ENCODE measurements at places on chromosomes 7 and 10.
A peak's percentile ranks its signal among the peaks of the same experiment; 100 is the strongest.

DNA sequence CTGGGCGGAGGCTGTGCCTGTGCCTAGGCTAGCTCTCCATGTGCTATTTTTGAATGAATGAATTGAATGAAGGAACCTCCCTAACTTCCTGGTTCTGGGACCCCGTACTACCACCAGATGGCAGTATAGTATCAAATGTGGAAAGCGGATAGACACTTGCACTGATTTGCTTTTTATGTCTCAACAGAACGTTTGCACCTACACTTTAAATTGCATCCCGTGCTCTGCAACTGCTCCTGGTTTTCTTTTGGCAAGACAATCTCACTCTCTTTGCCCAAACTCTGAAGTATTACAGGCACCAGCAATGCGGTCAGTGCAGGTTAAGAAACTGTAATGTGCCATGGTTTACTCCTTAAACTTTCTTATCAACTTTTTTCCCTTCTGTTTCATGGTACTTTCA is 6.5 kb downstream of the FZD8 start:
- DNase-seq = peak; percentile 68

GRCh38 chr7:91566402-91566732 is 302.1 kb downstream of the FZD1 start:
- no peak for DNase-seq

DNA sequence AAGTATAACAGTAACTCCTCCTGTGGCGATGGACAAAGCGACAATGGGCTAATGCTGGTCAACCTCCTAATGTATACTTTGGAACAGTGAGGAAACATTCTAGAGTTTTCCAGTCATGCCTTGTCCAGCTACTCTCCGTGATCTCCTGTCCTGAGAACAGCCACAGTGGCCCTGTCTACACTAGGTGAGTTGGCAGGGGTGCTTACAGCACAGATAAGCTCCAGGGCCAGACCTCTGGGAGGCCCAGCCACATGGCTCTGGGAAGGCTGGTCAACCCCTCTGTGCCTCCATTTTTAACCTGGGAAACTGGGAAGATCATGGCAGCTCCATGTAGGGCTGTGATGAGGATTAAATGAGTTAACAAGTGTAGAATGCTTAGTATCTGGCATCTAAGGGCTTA is 57.0 kb downstream of the CLEC2L start:
- peak; percentile 15 for DNase-seq

- DNase-seq = no peak
Observed at GRCh38 chr7:88452646-88453045, 146.0 kb upstream of the STEAP4 start.

DNA sequence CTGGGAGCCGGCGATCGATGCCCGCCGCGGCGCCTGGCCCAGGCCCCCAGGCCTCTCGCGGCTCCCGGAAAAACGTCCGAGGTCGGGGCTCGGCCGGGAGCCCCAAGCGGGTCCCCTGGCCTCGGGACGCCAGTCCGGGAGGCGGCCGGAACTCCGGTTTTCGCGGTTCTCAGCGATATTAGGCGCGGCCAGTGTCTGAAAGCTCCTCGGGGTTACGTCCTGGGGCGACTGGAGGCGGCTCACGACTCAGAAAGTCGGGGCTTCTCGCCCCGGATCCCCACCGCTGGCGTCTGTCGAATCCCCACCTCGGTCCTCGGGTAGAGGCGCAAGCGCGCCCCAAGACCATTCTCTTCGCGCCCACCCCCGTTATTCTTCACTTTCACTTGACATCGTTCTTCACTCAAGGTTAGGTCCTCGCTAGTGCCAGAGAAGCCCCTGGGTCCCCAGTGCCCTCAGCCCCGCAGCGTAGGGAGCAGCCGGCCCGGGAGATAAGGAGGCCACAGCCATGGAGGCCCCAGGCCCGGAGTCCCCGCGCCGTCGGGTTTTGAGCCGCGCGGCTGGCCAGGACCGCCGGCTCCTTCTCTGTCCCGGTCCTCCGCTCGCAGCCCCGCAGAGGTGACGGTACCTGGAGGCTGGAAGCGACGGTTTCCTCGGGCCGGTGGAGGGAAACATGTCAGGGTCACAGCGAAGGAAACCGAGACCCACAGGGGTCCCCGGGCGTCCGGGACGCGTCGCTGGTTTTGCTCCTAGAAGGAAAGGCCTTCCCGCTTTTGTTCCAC is 35.2 kb upstream of the EBLN1 start:
- DNase-seq = peak; percentile 76

- DNase-seq = no peak
Observed at GRCh38 chr10:109205929-109206585, 717.3 kb downstream of the XPNPEP1 start.

DNA sequence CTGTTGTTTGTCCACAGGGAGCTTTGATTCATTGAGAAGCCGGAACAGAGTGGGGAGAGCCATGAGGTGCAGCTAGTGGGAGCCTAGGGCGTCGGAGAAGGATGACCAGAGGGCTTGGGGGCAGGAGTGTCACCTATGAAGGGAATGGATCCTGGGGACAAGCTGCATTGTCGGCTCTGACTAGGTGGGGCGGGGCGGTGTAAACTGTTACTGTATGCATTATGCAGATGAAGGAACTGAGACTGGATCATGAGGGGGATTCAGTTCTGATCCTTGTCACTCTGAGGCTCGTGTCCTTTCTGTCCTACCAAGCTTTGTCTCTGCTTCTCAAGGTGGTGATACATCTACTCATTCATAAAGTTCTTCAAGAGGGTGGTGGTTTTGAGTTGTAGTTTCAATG is 39.9 kb upstream of the MMD2 start:
- DNase-seq = no peak

GRCh38 chr10:51318399-51319172 is 244.3 kb downstream of the PRKG1 start:
- DNase-seq = no peak

- DNase-seq = peak; percentile 80
Observed at GRCh38 chr10:97210543-97210960, 24.8 kb upstream of the SLIT1 start.

DNA sequence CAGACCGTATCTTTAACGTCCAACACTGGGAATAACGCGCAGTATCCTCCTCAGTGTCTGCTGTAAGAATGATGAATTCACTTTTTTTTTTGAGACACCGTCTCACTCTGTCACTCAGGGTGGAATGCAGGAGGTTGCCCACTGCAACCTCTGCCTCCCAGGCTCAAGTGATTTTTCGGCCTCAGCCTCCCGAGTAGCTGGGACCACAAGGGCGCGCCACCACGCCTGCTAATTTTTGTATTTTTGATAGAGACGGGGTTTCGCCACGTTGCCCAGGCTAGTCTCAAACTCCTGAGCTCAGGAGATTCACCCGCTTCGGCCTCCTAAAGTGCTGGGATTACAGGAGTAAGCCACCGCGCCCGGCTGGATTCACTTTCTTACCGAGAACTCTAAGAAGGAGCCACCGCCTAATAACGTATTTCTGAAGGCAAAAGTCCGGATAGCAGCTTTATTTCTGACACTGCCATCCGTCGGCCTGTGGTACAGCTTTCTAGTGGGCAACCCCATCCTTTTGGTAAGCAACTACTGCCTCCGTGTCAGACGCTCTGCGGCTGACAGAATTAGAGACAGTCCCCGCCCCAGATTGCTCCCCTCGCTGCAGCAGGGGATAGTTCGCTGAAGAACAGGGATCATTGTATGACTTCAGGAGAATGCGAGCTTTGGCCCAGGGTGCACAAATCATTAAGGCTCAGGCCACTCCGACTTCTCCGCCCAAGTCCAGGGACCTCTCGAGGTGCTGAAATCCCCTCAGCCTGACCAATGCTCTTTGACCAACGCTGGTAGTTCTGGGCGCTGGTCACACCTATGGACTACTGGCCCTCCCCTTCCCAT is 662 bp downstream of the POLR3A start:
- no peak for DNase-seq

DNA sequence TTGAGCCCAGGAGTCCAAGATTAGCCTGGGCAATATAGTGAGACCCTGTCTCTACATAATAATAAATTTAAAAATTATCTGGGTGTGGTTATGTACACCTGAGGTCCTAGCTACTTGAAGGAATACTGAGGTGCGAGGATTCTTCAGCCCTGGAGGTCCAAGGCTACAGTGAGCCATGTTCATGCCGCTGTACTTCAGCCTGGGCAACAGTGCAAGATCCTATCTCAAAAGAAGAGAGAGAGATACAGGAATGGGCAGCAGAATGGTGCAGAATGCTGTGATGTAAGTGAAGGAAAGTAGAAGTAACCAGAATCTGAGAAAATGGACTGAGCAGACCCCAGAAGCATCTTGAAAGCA is 62.7 kb upstream of the EXOC4 start:
- no peak for DNase-seq

GRCh38 chr10:7188456-7189050 is 222.3 kb downstream of the SFMBT2 start:
- no peak for DNase-seq

- DNase-seq = no peak
Observed at GRCh38 chr10:47339759-47340607, 8.2 kb upstream of the RBP3 start.

DNA sequence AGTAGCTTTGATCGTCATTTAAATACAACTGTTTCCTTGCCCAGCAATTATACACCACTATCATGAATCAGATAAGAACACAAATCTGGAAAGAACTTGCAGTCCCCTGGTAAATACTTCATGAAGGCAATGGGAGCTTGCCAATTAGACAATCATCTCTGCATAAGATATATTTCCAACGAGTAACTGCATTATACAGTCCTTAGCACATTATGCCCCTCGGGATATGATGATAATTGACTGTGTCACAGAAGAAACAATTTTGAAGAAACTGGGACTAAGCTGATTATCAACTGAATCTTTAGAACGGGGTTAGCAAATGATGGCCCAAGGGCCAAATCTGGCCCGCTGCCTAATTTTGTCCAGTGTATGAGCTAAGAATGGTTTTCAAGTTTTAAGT is 155.7 kb downstream of the TRIL start:
- DNase-seq = no peak

DNA sequence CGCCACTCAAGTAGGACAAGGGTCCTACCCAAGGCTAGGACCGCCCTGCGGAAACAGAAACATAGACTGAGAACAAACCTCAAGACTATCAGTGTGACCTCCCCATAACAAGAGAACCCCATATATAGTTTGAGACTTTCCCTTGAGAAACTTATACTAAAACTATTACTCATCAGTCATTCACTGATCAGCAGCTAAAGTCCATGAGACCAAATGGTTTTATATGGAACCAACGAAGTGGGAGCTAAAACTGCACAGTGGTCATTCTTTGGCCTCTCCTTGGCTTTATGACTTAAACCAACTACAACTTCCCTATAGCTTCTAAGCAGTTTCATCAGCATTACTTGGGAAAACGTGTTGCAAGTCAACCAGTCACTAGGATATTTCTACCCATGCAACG is 13.7 kb upstream of the ZSCAN21 start:
- no peak for DNase-seq

GRCh38 chr7:117179701-117180100 is 143.2 kb downstream of the WNT2 start:
- DNase-seq = no peak

DNA sequence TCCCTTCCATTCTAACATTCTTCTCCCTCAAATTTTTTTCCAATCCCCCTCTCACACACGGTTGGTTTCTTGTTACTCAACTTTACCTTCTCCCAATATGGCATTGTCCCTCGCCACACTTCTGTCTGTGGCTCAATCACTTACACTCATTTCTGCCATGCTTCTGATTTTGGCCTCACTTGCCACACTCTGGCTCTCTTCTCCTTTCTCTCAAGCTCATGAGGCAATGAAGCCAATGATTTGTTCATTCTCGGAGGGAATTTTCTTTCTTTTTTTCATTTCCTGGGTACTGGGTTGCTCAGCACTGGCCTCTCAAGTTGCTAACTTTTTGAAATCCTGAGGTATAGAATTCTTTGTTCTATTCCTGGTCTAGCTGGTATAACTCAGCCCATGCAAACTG is 4.0 kb upstream of the MYOZ1 start:
- DNase-seq = no peak

- DNase-seq = no peak
Observed at GRCh38 chr7:127768241-127768640, 116.2 kb downstream of the SND1 start.

DNA sequence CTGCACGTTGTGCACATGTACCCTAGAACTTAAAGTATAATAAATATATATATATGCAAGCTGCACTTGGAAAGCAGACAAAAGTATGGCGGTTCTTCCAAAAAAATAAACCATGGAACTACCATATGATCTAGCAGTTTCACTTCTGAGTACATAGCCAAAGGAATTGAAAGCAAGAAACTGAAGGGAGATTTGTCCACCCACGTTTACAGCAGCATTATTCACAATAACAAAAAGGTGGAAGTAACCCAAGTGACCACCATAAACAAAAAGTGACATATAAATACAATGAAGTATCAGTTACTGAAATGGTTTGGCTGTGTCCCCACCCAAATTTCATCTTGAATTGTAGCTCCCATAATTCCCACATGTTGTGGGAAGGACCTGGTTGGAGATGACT is 525.3 kb upstream of the CELF2 start:
- no peak for DNase-seq

- peak; percentile 66 for DNase-seq
Observed at GRCh38 chr7:119175911-119176627, 951.6 kb downstream of the ANKRD7 start.

GRCh38 chr7:130944997-130945396 is 211.0 kb upstream of the KLF14 start:
- DNase-seq = no peak

- no peak for DNase-seq
Observed at GRCh38 chr7:35248576-35249536, 5.0 kb downstream of the TBX20 start.

- DNase-seq = no peak
Observed at GRCh38 chr7:34333925-34334324, 324.1 kb upstream of the NPSR1 start.

- no peak for DNase-seq
Observed at GRCh38 chr7:155383756-155384491, 74.0 kb upstream of the EN2 start.

DNA sequence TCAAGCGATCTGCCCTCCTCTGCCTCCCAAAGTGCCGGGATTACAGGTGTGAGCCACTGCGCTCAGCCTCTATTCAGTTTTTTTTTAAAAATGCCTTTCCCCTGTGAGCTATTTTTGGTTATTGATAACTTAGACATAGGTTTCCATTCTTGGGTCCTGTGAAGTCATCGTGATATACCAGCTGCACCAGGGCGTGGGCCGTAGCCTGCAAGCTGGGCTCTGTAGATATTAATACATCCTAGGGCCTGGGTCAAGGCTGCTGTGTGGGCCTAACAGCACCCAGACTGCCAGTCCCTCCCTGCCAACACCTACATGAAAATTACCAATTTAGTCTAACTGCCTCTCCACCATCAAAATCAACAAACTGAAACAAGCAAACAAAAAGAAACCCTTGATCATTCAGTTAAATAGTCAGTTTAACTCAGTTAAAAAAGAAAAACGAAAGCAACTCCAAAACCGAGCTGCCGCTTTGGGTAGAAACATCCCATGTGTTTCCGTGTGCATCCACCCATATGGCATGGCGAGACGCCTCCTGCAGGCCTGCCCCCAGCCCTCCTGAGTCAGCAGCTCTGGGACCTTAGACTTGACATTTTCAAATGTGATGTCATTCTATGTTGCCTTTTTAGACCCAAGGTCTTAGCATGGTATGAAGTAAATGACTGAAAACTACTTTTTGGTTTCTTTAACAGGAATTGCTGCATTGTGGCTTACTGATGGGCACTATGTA is 330.2 kb downstream of the GLRX3 start:
- no peak for DNase-seq

- DNase-seq = no peak
Observed at GRCh38 chr7:150823043-150823442, 22.5 kb downstream of the TMEM176A start.

GRCh38 chr7:78072201-78072590 is 273.6 kb downstream of the PHTF2 start:
- no peak for DNase-seq

Measured in right forelimb (tissue), 1 donor.